ENCODE measurements at places on chromosomes 5 and 9.

DNA sequence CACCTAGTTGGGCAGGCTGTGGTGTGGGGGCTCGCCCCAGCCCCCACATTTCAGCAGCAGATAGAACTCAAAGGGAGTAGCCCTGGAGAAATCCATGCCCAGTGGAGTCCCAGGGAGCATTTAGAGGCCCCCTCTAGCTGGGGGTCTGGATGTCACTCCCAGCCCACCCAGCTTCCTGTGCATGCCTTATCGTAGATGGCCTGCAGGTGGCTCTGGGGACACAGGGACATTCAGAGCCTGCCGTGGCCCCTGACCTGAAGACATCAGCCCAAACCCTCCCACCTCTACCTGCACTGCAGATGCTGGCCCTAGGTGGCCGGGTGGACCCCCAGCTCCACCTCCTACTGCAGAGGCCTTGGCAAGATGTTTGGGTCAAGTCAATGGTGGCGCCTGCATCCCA lies 49.0 kb upstream of the LMX1B start:
- DNase-seq = no peak

GRCh38 chr9:135242049-135242396 lies 154.6 kb downstream of the OLFM1 start:
- DNase-seq = no peak

DNA sequence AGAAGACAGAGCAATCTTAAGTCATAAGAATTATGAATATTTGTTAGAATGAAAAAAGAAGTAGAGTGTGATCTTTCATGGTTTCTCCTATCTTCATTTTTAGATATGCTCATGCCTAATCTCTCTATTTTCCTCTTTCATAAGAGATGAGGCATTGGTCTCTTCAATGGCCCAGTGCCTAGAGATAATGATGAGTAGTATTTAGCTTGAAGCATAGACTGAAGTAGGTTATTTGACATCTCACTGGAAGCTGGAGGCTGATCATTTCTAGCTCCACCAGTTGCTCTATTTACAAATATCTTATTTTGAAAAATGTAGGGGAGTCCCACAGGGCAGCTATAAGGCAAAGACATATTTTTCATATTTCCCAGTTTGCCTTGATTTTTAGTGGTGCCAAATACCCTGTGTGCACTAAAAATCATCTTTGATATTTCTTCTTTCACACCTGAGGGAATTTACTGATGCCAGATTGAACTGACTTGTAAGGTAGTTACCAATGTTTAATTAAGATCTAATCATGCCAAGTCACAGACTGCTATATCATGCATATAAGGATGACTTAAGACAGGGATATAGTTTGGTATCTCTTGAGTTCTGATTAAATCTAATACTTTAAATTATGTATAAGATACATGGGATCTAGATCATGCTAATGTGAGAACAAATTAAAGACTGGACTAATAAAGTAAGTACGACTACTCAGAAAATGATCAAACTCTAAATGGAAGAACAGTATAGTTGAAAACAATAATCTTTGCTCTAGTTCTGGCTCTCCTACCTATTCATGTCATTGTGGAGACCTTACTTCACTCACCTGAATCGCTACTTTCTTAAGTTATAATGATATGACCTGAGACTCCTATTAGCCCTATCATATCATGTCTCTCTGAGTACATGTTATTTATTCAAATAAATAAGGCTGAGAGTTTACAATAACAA lies 108.2 kb upstream of the IFNE start:
- DNase-seq = no peak

DNA sequence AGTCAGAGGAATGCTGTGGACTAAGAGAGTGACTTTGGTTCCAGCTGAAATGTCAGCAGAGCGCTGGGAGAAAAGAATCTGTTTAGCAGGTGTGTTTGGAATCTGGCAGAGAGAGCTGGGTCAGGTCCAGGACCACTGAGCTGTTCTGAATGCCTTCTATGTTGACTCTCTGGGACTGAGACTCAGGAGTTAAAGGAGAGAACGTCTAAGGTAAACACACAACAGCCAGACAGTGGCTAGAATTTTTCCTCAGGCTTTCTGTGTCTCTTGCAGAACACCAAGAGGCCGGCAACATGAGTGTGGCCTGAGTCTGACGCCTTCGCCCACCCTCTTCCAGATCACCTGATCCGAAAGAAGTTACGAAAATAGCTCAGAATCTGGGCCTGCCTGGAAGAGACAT lies 107.2 kb upstream of the ZNF462 start:
- no peak for DNase-seq

DNA sequence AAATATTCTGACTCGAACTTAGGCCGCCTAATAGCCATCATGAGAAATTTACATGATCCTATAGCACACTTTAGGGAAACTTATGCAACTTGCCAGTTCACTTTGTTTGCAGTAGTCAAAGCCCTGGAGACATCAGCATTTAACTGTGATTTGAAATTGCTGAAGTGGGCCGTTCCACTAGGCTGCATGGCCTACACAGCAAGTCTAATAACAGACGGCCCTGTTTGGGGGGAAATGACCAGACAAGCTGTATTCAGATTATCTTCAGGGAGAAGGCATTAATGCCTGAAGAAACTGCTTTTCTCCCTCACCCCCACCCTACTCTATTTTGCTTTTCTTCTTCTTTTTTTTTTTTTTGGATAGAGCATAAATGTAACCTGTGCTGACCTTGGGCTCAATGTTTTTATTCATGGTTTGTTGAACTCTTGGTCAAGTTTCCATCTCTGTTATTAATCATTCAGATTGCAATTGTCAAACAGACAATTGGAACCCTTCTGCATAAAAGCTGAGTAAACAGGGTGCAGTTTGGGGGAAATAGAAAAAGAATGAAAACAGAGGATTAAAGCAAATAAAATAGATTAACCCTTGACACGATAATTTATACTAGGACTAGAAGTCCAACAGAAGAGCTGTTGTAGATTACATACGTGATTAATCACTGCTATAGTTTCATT lies 1928.2 kb upstream of the WWC1 start:
- DNase-seq = no peak

GRCh38 chr5:54249210-54250028 lies 61.0 kb downstream of the ARL15 start:
- DNase-seq = no peak

- DNase-seq = no peak
These were observed 475.3 kb upstream of the RIOK2 start for GRCh38 chr5:97658116-97658900.

DNA sequence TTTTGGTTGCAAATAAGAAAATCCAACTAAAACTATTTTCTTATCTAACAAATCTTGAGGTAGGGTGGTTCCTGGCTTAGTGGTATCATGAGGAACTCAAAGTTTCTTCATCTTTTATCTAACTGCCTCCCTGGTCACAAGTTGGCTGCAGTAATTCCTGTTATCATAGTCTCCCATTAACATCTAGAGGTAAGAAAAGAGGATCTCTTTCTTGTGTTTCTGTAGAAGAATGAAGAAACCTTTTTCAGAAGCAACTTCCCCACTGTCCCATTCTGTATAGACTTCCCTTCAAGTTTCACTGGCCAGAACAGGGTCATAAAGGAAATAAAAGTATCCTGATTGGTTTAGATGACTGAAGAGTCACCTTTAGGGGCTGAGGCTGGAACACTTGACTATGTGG lies 81.8 kb upstream of the ELL2 start:
- DNase-seq = no peak

DNA sequence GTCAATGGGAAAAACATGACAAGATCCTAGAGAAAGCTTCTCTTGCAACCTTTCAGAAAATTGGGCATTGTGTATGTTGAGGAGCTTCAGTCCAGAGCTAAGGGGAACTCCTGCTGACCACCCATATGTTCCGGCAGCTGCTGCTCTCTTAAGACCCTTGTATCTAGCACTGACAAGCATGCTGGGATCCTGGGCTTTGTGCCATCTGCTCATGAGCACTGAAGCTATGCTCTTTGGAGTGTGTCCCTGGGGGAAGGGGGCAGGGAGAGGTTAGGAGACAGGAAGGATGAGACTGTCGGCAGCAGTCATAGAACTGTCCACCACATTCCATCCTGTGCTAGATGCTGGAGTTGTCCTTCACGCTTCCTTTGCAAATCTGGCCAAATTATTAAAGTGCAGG lies 109.3 kb downstream of the JAKMIP2 start:
- no peak for DNase-seq

GRCh38 chr5:124034963-124035362 lies 523.0 kb downstream of the CSNK1G3 start:
- no peak for DNase-seq

DNA sequence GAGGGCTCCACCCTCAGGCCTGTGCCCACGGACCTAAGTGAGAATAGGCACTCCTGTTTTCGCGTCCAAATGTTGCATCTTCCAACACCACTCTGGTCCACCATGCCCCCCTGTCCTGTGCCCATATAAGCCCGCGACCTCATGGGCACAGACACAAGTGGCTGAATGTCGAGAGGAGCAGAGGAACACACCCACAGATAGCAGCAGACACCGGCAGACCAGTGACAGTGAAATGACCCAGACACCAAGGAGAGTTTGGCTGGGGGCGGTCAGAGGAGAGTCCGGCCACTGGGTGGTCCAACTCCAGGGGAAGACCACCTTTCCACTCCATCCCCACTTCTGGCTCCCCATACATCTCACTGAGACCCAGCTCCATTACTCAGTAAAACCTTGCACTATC lies 161.4 kb upstream of the DAB2 start:
- DNase-seq = no peak

DNA sequence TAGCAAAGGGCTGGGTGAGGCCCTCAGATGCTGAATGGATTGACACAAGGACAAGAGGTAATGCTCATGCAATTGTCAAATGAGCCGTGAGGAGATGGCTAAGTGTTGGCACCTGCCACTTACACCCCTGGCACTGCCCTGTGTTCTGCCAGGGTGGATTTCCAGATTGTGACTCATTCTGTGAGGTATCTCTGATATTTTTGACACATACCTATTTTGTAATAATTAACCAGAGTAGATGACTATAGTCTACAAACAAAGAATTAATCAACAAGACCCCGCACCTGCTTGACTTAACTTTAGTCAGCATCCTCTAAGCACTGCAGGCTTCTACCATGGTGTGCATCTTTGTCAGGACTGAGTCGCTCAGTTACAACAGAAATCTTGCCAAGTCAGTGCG lies 200.8 kb downstream of the DIRAS2 start:
- no peak for DNase-seq

- DNase-seq = no peak
These were observed 218.1 kb downstream of the AP3B1 start for GRCh38 chr5:78076351-78076750.

- no peak for DNase-seq
These were observed 182.7 kb downstream of the ERCC6L2 start for GRCh38 chr9:96058218-96058617.

DNA sequence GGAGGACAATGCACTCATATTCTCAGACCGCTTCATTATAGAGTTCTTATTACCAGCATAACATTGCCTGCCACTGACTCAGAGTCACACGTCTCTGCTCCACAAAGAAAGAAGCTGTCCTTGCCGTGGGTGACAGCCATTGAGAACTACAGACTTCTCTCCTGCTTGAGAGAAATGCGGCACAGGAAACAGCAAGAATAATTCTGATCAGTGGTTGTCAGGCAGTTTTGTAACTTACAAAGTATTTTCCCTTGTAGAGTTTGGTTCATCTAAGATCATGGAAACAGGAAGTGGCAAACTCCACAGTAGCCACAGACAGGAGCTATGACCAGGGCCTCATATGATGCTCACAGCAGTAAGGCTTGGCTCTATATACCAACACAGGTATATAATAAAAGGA lies 47.0 kb downstream of the KCNV2 start:
- no peak for DNase-seq

- no peak for DNase-seq
These were observed 13.0 kb upstream of the LCN15 start for GRCh38 chr9:136777359-136777758.

DNA sequence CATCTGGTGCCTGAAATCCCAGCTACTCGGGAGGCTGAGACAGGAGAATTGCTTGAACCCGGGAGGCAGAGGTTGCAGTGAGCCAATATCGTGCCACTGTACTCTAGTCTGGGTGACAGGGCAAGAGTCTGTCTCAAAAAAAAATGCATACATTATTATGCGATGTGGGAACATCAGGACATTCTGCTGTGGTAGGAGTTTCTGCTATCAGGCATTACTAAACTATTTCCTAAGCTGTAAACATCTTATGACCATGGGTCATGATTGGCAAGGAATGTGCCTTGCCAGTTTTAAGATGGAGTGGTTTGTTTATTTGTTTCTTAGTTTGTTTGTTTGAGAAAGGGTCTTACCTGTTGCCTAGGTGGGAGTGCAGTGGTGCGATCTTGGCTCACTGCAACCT lies 45.1 kb upstream of the FAM120A start:
- DNase-seq = no peak

GRCh38 chr5:135135530-135136226 lies 101.7 kb upstream of the PITX1 start:
- no peak for DNase-seq

GRCh38 chr9:89993678-89994630 lies 389.1 kb downstream of the GADD45G start:
- no peak for DNase-seq

DNA sequence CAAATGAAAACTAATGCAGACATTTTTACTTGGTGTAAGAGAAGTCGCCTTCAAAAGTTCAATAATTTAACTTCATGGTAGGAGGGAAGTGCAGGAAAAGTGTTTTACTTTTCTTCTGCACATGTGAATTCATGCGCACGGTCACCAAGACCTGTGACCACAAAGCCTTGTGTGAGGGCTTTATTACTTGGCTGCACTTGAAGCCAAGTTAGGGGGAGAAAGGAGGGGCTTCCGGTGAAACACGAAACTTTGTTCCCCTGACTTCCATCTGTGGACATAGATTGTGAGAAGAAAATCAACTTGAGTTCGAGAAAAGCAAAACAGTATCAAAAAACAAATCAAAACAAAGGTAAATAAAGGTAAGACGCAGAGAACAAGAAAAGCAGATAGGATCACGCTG lies 239.9 kb downstream of the ROR2 start:
- peak; percentile 36 for DNase-seq

- DNase-seq = no peak
These were observed 483.0 kb upstream of the CDH18 start for GRCh38 chr5:20470997-20471396.

- DNase-seq = no peak
These were observed 387.3 kb downstream of the NR2F1-AS1 start for GRCh38 chr5:93193431-93194347.

GRCh38 chr5:149852641-149853330 lies 91.8 kb downstream of the PDE6A start:
- DNase-seq = peak; percentile 51

DNA sequence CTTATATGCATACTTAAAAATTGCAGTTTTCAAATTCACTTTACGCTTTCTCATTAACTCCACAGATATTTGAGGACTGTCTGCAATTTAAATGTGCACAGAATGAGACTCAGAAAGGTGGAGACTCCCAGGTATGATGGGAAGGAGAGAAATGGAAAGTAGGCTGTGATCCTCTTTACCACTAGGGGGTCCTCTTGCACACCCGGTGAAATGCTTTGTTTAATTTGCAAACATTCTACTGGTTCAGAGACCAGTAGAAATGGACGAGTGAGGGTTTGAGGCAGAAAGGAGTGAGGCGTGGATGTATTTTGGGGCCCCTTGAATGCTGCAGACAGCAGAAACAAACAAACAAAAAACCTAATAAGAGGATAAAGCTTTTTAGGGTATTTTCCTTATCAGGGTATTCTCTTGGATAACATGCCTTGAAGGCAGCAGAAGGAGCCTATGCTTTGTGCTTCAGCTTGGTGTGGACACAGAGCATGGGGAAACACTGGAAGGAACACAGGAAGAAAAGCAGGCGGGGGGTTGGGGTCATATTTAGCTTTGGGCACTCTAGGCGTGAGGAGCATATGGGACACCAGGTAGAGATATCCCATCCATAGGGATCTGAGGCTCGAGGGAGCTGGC lies 410.1 kb downstream of the DMRT2 start:
- no peak for DNase-seq

All from right renal cortex interstitium (tissue), 3 donors.